Heart right ventricle (tissue), 16 donors: ENCODE measurements at places on chromosomes 3 and 15.
A peak's percentile ranks its signal among the peaks of the same experiment; 100 is the strongest.

DNA sequence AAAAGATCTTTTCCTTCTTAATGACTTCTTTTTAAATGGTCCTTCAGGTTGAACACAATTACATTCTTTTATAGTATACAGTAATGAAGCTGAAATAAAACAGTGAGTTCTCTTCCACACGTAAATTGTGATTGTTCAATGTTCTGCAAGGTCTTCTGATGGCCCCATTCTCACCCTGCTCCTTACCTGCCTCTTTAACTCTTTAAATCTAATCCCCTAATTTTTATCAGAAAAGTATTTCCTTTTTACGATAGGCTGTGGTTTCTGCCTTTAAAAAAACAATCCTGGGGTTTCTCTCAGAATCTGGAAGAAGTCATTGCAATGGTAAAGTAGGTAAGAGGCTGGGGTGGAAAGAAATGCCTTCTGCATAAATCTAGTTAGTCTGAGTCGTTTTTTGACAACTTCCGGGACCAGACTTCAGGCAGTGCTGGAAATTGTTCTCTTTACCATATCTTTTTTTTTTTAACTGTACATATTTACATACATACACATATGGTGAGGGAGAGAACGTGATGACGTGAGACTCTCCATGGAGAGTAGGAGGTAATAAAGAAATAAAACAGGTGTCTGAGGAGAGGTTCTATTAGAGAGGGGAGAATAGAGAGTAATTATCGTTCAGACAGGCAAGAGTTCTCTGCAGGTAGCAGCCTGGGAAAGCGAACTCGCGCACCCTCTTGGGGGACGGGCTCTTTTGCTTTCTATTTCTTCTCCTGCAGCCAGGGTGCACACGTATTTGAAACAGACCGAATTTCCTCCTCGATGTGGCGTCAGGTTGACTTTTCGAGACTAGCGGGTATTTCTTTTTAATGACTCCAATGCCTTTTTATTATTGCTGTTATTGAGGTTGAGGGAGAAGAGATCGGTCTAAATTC, at the start of gene SIDT1:
SIDT1 (plus strand) TSS at position 730 of the 872 bp plus-strand sequence. CDS start 467 bp downstream, outside the sequence.
- H3K4me3 ChIP-seq: peak within 1 kb of the TSS; percentile 64
- no peaks in the 10 kb centered on the region for H3K36me3 ChIP-seq
- no peak within 1 kb of the TSS for H3K27ac ChIP-seq
- no peak for DNase-seq

- H3K27ac ChIP-seq: no peak overlapping the region
- no peaks in the 10 kb centered on the region for H3K27me3 ChIP-seq
- H3K4me3 ChIP-seq: no peak overlapping the region
- H3K36me3 ChIP-seq: no peaks in the 10 kb centered on the region
Measured at GRCh38 chr3:139827833-139828232, 107.2 kb upstream of the CLSTN2 start.

- DNase-seq: no peak
- no peaks in the 10 kb centered on the region for H3K4me1 ChIP-seq
- no peak overlapping the region for H3K27ac ChIP-seq
- no peaks in the 10 kb centered on the region for H3K36me3 ChIP-seq
Measured at GRCh38 chr3:134035836-134036235, 6.1 kb upstream of the SLCO2A1 start.

- no peaks in the 10 kb centered on the region for H3K4me1 ChIP-seq
- DNase-seq: peak; percentile 66
- H3K36me3 ChIP-seq: no peaks in the 10 kb centered on the region
- H3K27me3 ChIP-seq: no peaks in the 10 kb centered on the region
Measured at GRCh38 chr15:85831415-85832113, 36.8 kb upstream of the KLHL25 start.
